ENCODE measurements at places on chromosomes 12 and 14.

DNA sequence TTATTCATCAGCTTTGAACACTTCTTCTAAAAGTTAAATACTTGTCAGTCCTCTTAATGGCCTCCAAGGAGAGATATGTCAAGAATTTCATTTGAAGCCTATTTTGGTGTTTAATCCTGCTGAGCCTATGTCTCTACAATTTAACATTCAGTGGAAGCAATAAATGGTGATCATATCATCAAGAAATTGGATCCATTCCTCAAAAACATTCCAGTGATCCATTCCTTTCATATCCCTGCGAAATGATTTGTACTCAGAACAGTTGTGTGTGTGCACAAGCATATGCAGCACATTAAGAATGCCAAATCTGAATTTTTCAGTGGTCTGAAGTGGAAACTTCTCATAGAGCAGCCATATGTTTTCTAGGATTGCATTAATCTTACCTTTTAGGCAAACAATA is 373.7 kb upstream of the SYT1 start:
- DNase-seq: peak; percentile 64

DNA sequence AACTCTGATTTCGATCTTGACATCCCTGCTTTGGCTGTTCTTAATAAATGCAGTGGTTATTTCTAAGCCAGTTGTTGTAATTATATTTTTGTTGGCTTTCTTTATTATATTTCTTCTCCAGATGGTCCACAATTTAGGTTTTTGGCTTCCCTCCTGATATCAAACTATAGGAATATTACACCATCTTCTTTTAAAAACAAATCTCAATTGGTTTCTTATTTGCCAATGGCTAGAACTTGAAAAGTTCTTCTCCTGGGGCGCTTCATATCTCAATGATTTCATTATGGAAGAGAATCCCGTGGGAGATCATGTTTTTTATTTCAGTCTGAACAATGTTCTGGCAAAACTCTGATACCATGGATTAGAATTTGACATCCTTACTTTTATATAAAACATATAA is 292.3 kb downstream of the FLRT2 start:
- DNase-seq: no peak

DNA sequence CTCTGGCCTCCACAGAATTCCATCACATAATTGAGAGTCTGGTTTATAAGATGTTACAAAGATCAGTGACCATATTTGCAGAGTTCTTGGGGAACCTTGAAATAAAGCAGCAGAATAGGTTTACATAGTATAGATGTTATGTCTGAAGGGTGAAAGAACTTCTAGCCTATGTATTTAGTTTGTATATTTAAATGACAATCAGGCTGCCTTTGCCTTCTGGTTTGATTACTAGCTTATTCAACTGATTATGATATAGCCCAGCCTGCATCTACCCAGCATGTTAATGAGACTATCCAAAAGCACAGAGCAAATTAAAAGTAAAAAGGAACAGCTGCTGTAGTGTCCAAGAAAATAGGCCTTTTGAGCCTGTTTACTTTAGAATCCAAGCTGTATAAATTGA is 85.3 kb downstream of the APAF1 start:
- DNase-seq: no peak

- DNase-seq: no peak
Observed at GRCh38 chr12:67042697-67043131, 226.4 kb upstream of the CAND1 start.

GRCh38 chr14:77120771-77121743 is 20.5 kb downstream of the ZDHHC22 start:
- no peak for DNase-seq

DNA sequence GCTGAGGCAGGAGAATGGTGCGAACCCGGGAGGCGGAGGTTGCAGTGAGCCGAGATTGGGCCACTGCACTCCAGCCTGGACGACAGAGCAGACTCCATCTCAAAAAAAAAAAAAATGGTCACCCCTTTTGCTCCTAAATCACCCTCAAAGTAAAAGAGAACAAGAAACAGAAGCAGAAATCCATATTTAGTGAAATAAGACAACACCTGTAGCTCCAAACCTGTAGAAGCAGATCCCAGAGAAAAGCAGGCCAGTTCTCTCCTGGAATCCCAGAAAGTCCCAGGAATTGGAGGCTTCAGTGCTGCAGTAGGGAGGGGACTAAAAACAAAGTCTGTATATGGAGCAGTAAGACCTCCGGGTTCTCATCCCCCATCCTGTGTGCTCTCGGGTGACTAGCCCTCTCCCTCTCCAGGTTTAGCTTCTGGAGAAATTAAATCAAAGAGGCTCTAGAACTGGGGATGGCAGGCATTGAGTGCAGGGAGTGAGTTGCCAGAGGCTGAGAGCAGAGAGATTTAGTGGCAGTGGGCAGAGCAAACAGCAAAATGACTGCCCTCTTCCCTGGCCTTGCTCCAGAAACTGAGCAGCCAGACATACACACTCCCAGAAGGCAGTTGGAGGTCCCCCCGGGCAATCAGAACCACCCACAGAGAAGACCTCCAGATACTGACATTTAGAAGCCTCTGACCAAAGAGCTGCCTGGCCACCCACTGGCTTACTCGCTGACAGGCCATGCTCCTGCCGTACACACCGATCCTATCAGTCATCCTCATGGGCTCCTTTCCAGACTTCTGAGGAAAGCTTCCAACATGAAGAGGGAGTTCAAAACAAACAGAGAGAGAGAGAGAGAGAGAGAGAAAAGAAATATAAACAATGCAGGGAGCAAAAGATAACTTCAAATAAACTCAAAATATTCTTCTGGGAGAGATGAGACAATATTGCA is 6.3 kb upstream of the MLXIP start:
- DNase-seq: peak; percentile 78

DNA sequence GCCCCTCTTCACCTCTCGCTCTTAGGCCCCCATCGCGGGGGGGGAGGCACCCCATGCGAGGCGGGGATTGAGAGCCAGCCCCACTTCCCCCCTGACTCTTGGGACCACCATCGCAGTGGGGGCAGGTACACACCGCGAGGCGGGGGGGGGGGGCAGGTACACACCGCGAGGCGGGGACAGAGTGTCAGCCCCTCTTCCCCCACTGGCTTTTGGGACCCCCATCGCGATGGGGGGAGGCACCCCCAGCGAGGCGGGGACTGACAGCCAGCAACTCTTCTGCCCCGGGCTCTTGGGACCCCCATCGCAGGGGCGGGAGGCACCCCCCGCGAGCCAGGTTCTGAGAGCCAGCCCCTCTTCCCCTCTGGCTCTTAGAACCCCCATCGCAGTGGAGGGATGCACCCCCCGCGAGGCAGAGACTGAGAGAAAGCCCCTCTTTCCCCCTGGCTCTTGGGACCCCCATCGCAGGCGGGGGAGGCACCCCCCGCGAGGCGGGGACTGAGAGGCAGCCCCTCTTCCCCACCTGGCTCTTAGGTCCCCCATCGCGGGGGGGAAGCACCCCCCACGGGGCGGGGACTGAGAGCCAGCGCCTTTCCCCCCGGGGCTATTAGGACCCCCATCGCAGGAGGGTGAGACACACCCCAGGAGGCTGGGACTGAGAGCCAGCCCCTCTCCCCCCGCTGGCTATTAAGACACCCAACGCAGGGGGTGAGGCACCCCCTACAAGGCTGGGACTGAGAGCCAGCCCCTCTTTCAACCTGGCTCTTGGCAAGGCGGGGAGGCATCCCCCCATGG is 196.5 kb upstream of the PZP start:
- DNase-seq: no peak

- DNase-seq: peak; percentile 34
Observed at GRCh38 chr12:122449317-122449716, 26.8 kb upstream of the CLIP1 start.

DNA sequence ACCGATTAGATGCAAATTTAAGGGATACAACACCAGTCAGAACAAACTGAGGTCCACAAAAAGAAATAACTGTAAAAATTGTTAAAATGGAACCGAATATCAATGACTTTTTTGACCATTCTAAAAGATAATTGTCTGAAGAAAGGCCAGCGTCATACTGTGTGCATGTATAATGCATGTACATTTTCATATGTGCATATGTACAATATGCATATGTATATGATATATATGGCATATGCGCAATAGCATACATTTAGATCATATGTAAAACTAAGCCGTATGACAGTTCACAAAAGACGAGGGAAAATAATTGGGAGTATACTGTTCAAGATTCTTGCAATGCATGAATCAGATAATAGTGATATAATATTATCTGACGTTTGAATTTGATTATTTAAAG is 475.8 kb upstream of the TMEM132C start:
- DNase-seq: no peak

DNA sequence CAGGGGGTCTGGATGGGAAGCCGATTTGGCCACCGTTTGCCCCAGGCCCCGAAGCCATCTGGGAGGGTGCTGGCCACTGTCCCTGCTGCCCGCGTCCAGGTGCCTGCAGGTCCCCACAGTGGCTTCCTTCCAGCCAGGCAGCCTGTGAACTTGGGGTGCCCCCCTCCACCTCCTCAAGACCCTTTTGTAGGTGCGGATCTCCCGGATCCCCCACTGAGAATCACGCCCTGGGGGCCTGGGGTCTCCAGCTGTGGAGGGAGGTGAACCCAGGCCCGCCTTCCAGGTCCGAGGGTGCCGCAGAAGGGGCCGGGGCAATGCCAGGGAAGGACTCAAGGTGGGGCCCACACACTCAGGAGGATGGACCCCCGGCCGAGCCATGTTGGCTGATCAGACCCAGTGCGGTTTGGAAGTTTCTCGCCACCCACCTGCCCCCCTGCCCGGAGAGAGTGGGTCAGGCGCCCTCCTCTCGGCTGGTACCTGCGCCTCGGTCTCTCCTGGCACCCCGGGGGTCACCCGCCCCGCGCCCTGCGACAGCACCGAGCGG is 1.7 kb downstream of the MMP17 start:
- no peak for DNase-seq

DNA sequence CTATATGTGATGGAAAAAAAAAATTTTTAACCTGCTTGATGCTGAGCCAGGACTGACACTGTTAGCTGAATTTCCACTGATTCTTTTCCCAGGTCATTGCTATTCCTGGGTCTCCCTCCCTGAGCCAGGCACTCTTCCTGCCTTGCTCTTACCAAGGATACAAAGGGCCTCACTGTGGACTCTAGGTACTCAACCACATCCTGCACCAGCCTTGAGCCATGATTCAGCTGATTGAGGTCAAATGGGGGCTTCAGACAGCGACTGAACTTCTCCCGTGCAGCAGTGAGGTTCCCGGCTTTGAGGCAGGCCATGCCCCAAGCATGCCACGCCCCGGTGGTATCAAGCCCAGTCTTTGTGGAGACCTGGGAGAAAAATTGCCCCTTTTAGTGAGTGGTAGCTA is 54.3 kb downstream of the ZFYVE26 start:
- no peak for DNase-seq

DNA sequence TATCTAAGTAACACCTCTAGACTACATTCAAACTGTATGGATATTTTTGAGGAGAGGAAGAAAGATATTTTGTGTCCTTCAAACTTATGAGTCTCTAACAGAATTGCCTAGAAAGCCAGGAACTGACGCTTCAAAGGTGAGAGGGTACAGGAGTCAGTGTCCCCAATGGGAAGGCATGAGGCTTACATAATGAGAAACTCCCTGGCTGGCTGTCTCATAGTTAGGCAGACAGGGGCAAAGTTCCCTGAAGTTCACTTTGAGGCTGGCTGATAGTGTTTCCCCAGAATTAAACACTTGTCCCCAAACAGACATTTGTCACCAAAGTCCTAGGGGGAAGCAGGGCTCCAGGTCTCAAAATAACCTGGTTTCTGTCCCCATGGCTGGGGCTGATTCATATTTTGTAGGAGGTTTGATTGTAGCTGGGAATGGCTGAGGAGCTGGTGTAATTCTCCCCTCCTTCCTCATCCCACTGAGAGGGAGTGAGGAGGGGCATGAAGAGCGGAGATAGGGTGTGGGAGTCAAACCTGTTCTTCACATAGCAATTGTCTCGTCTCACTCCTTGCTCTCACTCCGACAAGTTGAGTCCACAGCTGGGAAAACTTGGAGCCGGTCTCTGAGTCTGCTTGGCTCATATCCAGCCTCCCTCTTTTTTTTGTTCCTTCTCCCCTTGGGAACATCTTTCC is 56.4 kb upstream of the CISTR start:
- DNase-seq: no peak

DNA sequence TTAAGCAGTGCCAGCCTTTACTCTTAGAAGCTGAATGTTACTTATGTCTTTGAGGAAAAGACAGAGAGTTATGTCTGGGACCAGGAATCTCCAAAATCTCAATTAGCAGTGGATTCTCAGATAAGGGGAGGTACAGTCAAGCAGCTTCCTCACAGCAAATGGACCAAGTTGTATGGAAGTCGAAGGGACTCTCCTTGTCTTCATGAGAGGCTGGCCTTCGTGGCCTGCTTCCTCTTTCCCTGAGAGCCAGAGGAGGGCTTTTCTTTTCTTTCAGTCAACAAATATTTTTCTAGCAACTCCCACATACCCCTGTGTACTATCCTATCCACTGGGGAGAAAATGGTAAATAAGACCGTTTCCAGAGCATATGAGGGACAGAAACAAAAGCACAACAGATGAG is 6.6 kb upstream of the WNT5B start:
- no peak for DNase-seq

DNA sequence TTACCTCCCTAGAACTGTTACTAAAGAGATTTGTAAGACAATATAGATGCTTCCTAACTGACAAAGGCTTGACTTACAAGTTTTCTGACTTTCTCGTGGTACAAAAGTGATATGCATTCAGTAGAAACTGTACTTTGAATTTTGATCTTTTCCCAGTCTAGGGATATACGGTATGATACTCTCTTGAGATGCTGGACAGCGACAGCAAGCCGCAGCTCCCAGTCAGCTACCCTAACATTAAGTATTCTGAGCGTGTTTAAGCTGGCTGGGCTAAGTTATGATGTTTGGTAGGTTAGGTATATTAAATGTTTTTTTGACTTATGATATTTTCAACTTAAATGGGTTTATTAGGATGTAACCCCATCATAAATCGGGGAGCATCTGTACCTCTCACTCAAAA is 55.2 kb upstream of the CDKL1 start:
- DNase-seq: no peak

DNA sequence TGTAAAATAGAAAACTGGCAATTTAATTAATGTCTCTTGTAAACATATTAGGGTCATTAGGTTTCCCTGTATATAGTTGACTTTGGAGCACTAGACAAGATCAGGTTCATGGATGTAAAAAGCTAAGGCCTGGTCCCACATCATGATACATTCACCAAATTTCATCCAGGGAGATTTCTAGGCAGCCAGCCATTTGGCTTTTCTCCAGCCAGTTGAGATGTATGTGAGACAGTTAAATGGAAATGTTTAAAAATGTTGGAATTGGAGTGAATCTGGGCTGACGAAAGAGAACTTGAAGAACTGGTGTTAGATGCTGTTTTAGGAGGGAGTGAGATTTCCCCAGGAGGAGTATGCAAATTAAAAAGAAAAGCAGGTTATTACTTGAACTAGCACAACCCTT is 41.8 kb upstream of the CLEC14A start:
- DNase-seq: no peak

- no peak for DNase-seq
Observed at GRCh38 chr14:77309131-77309530, 11.6 kb downstream of the POMT2 start.

Measured in GM04503 (cell line).